ENCODE measurements at places on chromosomes 6 and 20. TPM values are rescaled to one million over a fixed set of nuclear protein-coding genes. Genes with fewer than 3 reads are reported as not detected.

- DNase-seq: no peak
Measured at GRCh38 chr20:2255926-2256531, 39.8 kb upstream of the TGM3 start.

DNA sequence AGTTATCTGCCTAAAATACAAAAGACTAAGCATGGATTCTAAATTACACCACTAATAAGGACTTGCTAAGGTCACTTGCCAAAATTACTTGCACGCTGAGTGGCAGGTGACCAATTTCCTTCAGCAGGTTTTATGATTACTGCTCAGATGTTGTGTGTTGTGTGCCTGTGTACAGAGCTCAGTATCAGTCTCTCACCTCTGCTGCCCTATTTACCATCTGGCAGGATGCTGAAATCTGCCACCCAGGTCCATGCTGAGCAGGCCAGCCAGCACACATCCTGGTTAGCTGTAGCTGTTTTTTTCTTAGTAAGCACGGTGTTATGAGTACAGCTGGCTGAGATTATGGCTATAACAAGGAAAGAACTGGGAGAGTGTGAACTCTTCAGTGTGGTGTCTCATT lies 34.0 kb downstream of the ELOVL4 start:
- DNase-seq: no peak

FHL5 gene
- not detected for total RNA-seq

GJE1 gene
- total RNA-seq: not detected

DNA sequence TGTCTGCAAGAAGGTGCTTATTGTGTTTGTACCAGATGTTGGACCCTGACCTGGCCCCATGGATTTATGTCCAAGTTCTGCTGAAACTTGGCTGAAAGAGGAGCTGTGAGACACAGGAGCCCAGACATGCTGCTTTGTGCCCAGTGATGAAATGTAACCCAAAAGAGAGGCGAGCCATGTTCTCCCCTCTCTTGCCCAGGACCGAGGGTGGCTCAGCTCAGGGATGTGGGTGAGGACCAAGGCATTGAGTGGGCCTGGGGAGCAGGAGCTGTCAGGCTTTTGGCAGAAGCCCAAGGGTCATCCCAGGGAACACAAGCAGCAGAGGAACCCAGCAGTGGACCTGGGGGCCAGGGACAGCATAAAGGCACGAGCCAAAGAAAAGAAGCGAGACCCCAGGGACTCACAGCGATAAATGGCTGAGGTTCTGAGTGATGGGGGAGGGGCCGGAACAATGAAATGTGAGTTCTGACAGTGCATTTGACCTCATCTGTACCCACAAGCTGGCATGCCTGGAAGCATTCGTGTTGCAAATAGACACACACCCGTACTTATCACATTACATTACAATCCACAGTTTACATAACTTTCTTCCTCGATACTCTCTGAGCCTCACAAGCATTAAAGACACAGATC lies 363.4 kb upstream of the JARID2 start:
- DNase-seq: no peak

Data from dermis blood vessel endothelial cell (primary cell).